ENCODE measurements at places on chromosomes 16 and 17.
A peak's percentile ranks its signal among the peaks of the same experiment; 100 is the strongest.

GRCh38 chr17:49996495-49997300, 1.7 kb upstream of the DLX3 start:
- peak; percentile 12 for DNase-seq

DNA sequence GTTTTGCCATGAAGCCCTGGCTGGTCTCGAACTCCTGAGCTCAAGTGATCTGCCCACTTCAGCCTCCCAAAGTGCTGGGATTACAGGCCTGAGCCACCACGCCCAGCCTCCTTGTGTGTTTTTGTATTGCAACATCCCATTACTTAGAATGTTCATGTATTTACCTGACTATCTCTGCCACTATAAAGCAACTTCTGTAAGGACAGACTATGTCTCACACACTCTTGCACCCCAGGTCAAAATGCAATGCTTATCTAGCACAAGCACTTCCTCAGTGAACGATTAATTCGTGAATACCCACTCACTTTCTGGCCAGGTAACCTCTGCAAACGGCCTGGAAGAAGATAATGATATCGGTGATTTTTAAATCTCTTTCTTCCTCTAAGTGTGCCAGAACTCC, 82.6 kb downstream of the NDEL1 start:
- DNase-seq, result no peak

GRCh38 chr17:12545877-12546513, 119.7 kb upstream of the MYOCD start:
- peak; percentile 63 for DNase-seq

DNA sequence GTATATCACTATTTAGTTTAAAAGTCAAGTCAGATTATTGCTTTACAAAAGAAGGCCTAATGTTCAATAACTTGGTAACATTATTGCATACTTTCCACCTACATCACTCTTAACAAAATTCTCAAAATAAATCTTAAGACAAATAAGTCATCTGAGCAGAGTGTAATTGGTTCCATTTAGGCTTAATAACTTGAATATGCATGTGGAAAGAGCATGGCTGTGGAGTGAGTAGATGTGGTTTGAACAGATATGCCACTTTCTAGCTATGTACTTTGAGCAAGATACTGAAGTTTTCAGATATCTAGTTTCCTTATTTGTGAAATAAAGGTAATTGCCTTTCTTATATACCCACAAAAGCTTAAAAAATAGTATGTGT, 6.7 kb upstream of the EVI2A start:
- peak; percentile 55 for DNase-seq

GRCh38 chr16:49562228-49562627, 188.6 kb downstream of the C16orf78 start:
- no peak for DNase-seq

GRCh38 chr17:79946352-79947231, 89.1 kb downstream of the TBC1D16 start:
- no peak for DNase-seq

DNA sequence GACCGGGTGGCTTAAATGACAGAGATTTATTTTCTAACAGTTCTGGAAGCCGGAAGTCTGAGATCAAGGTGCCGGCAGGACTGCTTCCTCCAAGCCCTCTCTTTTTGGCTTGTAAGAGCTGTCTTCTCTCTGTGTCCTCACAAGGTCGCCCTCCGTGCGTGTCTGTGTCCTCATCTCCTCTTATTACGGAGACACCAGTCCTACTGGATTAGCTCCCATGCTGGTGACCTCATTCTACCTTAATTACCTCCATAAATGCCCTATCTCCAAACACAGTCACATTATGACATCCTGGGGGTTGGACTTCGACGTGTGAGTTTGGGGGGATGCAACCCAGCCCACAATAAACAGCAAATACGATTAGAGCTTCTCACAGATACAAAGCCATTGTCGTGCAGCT, 161.5 kb downstream of the FOXL1 start:
- DNase-seq, result no peak

GRCh38 chr17:57530508-57530907, 214.6 kb downstream of the CCDC182 start:
- peak; percentile 24 for DNase-seq
